A673 (cell line): ENCODE measurements at places on chromosomes 2 and 18.

GRCh38 chr2:134136731-134137130 is 117.1 kb upstream of the MGAT5 start:
- DNase-seq, result no peak

GRCh38 chr2:221874444-221874843 is 302.3 kb upstream of the EPHA4 start:
- DNase-seq, result no peak

GRCh38 chr2:38030635-38031355 is 45.2 kb downstream of the CYP1B1 start:
- no peak for DNase-seq

GRCh38 chr18:74947875-74948274 is 261.1 kb downstream of the PTGR3 start:
- DNase-seq, result no peak

GRCh38 chr2:240369801-240370585 is 65.5 kb upstream of the GPC1 start:
- no peak for DNase-seq
